ENCODE measurements at places on chromosomes 5 and 9.

DNA sequence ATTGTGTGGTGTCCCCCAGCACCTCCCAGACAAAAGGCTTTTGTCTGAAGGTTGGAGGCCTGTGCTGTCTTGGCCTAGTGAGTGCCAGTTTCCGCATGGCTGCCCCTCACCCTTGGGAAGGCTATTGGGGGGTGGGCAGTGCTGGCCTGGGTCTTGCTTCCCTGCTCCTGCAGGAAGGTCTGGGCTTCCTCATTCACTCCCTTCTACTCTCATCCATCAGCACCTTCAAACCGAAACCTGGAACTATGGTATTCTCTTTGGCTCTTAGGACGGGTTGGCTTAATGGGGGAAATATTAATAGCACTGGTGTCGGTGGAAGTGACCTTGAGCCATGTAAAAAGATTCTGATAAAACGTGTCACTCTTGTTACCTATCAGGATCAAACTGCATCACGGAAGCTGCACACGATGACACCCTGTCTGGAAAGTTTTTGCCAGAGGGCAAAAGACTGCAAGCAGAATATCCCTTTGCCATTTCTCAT, 34.0 kb upstream of the GLRX start:
- no peak for DNase-seq

DNA sequence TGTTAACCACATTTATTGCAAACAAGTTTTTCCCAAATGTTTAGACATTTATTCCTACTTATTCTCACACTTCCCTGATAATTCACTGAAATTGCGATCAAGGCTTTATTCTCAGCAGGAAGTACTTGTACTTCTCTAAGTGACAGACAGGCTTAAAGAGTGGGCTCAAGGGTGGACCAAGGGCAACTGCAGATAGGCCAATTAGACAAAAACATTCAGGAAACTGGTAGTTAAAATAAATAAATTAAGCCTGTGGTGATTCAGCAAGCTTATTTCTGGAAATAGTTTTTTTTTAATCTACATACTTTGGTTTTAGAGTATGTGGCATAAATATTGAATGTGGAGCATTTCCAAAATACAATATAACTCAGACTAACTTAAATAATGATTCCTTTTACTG, 136.1 kb downstream of the UGCG start:
- DNase-seq = no peak

GRCh38 chr9:97578846-97579245, 54.3 kb downstream of the TSTD2 start:
- DNase-seq = no peak

GRCh38 chr5:139177809-139178588, 20.2 kb downstream of the SIL1 start:
- no peak for DNase-seq

Data from T1000 (cell line).